ENCODE measurements at places on chromosomes 1 and 21.

- DNase-seq, result no peak
Measured at GRCh38 chr1:109020693-109021257, 21.1 kb downstream of the WDR47 start.

- no peak for DNase-seq
Measured at GRCh38 chr1:157117527-157118057, 18.0 kb upstream of the ETV3L start.

DNA sequence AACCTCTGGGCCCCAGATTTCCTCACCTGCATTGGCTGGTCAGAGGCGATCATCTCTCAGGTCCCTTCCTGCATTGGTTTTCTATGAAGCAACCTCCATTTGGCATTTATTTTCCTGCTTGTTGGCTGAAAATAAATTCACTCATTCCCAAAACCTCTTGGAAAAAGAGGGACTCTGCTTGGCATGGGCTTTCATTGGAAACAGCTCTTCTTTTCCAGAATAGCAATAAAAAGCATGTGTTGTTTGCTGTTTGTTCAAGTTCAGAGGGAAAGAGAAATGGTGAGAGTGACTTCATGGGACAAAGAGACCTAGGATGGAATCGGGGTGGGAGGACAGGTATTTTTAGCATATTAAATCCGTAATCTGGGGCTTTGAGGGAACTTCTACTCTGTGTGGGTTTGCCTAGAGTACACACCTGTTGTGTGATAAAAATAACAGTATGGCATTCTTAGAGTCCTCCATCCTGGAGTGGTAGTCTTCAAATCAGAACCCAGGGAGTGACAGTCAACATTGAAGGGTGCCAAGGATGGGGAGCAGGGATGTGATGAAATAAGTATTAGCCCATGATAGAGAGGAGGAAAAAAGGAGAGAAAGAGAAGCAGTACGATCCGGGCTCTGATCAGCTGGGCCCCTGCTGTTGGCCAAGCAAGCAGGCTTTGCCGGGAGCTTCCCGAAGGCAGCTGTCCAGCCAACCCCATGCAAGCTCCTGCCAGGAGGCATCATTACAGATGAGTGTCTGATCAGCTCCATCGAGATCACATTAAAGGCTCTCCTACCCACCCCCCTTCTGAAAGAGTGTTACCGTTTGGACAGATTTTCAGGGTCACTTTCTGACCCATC, 131.9 kb upstream of the NFIA start:
- DNase-seq, result no peak

GRCh38 chr1:204084247-204084772, 11.4 kb downstream of the SOX13 start:
- DNase-seq, result no peak

GRCh38 chr1:226428348-226428747, 20.5 kb upstream of the PARP1 start:
- DNase-seq, result no peak

DNA sequence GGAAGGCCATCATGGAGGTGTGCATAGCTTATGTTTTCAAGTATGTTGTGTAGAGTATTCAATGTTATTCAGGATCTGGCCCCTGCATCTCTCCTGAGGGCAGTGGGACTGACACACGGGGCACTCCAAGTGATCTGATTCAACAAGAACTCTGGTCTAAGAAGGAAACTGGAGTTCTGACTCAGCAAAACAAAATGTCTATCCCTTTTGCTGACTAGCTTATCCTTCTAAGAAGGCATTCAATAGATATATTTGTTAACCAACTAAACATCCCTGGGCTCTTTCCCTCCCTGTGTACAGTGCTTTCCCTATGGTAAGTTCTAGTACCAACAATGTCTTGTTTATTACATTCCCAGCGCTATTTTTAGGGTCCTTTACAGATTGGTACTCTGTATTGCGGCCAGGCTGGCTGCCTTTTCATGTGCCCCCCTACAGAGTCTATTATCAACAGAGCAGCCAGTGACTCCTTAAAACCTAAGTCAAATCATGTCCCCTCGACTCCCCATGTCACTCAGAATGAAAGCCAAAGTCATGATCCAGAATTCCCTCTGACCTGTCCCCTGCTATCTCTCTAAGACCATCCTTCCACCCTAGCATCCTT, 304.9 kb downstream of the KCNH1 start:
- no peak for DNase-seq

Data from activated CD4-positive, alpha-beta T cell treated with anti-CD3 and anti-CD28 coated beads, Interleukin-2, amount 50 U/mL, for 16 hours (primary cell).